ENCODE measurements at places on chromosomes 12 and 14.

DNA sequence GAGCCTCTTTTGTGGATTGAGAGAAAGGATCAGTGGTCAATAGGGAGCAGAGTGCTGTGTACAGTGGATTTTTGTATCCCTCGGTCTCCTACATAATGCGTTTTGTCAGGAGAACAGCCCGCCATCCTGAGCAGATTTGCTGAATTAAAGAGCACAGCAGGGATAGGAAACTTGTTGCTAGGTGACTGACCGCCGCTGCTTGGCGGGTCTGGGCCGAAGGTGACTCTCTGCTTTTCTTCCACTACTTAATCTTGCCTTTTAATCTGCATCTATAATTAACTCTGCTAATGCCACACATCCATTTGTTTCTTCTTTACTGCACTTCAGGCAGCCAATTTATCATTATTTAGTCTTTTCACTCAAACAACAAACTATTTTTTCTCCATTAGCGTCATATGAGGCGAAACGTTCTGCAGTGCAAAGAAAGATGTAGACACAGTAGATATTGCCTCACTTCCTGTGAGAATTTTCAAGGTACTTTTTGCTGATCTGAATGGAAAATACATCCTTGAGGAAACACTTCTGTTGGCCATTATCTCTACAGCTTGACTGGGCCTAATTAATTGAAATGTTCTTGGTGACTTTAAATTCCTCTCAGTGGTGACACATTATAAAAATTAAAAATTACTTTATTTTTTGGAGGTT lies 108.0 kb downstream of the PPM1A start:
- no peak for DNase-seq

DNA sequence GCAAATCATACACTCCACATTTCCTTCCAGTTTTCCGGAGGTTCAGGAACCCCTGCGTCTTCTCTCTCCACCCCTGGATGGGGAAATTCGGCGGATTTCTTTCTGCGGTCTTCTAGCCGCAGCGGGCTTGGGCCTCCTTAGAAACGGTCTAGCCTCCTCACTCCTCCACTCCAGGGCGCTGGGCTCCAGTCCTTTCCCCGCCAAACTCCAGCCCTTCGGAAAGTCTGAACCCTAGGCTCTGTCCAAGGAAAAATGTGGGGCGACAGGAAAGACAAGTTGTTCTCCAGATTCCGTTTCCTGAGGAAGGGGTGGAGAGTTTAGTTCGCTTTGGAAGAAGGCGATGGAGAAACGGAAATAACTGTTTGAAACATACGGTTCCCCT lies 1.4 kb upstream of the HOXC10 start:
- no peak for DNase-seq

- DNase-seq, result no peak
Observed at GRCh38 chr12:114710151-114710550, 26.2 kb upstream of the TBX3 start.

GRCh38 chr14:68554231-68554630 lies 238.6 kb downstream of the ZFP36L1 start:
- DNase-seq, result no peak

- no peak for DNase-seq
Observed at GRCh38 chr12:68392376-68392775, 60.2 kb upstream of the MDM1 start.

- no peak for DNase-seq
Observed at GRCh38 chr14:76868454-76869170, 42.4 kb downstream of the LRRC74A start.

- DNase-seq, result peak; percentile 6
Observed at GRCh38 chr12:126747530-126748149, 1519.3 kb upstream of the TMEM132C start.

- no peak for DNase-seq
Observed at GRCh38 chr12:24929953-24930352, 18.9 kb downstream of the BCAT1 start.

GRCh38 chr12:55681142-55682077 lies 26.3 kb downstream of the ITGA7 start:
- DNase-seq, result no peak

- DNase-seq, result no peak
Observed at GRCh38 chr12:58803908-58804307, 116.4 kb downstream of the LRIG3 start.

DNA sequence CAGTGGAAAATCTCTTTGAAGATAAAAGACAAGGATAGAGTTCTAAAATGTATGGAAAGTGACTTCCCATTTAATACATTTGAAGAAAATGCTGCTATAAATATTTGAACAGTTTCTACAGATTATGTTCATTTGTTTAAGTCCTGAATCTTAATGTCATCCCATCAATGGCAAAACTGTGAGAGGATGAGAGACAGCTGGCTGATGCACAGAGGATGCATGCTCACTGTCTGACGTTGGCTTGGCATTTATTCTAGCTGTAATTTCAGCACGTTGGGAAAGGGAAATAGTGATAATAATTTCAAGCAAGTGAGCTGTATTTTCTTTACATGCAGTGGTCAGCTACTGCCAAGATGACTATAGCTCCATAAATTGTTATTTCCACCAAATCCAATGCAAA lies 40.5 kb downstream of the PPFIA2 start:
- DNase-seq, result no peak

DNA sequence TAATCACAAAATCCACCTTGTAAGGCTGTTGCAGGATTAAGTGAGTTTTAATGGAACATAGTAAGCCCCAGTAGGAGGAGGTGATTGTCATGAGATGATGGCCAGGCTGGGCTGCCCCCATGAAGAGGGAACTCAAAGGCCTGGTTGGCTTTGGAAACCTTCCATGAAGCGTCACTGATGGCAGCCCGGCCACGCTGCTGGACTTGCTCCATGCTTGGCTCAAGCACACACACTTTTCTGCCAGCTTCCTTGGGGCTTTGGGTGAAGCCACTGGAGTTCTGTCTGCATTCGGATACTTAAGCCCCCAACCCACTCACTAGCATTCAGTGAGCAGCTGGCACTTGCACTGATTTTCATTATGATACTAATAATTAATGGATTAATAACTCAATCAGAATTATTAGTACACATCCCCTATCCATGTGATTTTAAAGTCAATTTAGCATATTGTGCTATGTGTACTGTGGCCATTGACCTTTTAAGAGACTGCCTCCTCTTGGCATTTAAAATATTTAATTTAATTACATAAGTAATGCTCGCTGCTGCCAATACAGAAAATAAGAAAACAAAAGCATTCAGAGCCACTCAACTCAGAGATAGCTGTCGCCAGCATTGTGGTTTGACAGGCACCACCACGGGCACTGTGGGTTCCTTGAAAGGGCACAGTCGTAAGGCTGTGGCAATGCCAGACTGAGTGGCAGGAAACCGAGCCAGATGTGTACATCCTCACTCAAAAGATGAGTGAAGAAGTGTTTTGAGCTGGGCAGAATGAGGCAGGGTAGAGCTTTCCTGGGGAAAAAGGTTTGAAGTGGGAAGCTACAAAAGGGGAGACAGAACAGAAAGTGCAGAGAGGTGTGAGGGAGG lies 15.9 kb downstream of the KRT85 start:
- DNase-seq, result peak; percentile 30

DNA sequence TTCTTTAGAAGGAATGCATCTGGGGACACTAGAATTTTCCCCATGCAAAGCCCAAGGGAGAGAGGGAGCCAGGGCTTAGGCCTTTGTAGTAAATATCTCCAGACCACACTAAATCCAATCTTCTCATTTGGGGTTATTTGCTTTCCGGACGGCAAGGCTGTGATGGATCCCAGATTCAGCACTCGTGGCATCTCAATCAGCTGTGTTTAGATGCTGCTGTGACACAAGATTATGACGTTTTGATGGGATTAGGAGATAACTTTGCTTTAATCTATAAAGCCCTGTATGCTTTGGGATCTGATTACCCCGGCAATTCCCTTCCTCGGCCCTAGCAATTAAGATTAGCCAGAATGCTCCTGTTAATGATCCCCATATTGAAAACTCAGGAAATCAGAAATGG lies 686.7 kb upstream of the TBX3 start:
- DNase-seq, result no peak

GRCh38 chr14:62079038-62079437 lies 316.8 kb downstream of the SNAPC1 start:
- DNase-seq, result no peak

DNA sequence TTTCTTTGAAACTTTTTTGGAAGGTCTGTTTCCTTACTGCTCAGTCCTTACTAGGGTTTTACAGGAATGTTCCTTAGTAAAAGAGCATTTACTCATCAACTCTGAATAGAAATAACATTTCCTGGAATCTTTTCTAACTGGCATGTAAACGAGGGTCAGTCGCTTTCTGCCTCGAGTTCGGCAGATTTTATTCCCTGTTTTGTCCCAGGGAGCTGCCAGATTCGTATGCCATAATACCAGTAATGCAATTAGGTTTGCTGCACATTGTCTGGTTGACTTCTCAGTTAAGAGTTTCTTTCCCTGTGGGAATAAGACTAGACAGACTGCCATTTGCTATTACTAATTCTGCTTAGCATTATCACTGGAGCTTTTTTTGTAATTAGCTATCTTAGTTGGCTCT lies 91.9 kb downstream of the VRK1 start:
- DNase-seq, result no peak

DNA sequence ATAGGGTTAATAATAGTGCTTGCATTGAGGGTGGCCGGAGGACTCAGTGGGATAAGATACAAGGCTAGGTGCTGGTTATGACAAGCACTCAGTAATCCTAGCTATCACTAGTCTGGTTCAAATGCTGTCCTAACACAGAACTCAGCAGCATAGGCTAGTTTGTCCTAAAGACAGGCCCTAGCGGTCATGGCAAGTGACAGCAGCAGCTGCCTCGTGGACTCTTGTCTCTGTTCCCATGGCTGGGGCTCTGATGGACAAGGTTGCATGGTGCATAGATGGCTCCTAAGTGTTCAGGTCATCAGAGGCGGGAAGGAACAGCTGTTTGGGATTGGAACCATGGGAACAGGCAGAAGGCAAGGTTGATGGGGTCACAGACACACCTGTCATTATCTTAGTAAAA lies 42.4 kb upstream of the IGF1 start:
- no peak for DNase-seq

DNA sequence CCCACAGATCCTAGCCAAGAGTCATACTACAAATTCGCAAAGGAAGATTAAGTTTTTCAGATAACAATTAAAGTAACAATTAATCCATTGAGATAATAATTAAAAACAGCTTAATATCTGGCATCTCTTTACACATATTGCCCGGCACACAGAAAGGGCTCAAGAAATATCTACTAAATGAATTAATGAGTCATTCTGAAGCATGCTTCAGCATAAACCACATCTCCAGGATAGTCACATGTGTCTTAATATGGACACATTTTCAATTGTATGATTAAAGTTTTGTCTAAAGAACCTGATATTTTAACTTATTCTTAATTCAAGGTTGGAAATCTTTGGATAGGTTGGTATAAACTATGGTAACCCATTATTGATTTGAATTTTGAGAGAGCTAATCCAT lies 9.6 kb downstream of the ITPR2 start:
- DNase-seq, result no peak

DNA sequence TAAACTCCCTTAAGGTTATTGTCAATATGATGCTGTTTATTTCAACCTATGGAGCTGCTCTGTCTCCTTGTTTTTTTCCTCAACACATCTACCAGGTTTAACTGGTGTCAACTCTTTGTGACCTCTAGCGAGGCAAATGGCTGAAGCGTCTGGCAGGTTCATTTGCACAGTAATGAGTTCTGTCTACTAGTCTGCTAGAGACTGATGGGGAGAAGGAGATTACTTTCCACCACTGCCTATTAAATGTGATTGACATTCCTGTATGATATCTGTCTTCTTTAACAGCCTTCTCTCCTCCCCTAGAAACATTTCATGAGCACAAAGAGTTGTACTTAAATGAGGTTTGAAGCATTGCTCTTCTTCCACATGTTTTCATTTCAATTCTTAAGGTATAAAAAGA lies 253.7 kb downstream of the SLC6A15 start:
- no peak for DNase-seq

- no peak for DNase-seq
Observed at GRCh38 chr12:105469701-105470100, 139.2 kb downstream of the C12orf75 start.

- DNase-seq, result no peak
Observed at GRCh38 chr14:75059642-75060041, 4.2 kb downstream of the ACYP1 start.

DNA sequence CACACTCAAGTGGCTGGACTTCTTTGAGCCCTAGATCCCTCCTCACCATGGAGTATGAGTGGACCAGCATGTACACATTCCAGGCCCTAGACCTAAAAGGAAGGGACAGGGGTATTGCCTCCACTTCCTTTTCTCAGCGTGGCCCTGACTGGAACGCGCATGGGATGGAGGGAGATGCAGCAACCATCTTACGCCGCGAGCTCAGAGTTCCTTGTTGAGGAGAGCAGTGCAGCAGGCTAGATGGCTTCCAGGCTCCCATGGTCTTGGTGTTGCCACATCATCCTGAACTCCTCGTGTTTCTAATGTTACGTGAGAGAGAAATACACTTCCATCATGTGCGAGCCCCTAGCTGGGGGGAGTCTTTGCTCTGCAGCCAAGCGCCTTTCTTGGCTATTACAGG lies 61.8 kb upstream of the DIO3 start:
- DNase-seq, result no peak

DNA sequence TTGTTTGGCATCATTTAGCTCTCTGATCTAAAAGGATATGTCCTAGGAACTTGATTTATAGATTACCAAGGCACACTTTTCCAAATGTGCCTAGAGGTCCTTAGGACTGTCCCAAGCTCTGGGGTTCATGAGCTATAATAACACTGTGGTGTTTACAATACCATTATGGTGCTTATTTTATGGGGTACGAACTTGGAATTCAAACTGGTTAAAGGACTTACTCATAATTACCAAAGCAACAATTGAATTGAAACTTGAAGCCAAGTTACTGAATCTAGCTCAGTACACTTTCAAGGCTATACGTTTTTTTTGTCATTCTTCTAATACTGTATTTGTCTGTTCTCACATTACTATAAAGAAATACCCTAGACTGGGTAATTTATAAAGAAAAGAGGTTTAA lies 9.6 kb upstream of the TEP1 start:
- DNase-seq, result no peak

GRCh38 chr12:19991146-19991545 lies 377.2 kb upstream of the PDE3A start:
- no peak for DNase-seq

GRCh38 chr14:104858811-104859426 lies 6.1 kb upstream of the CEP170B start:
- DNase-seq, result no peak
